ENCODE measurements at places on chromosomes 4 and X.
A peak's percentile ranks its signal among the peaks of the same experiment; 100 is the strongest.

GRCh38 chr4:138007572-138007971 lies 234.6 kb downstream of the SLC7A11 start:
- DNase-seq: no peak

DNA sequence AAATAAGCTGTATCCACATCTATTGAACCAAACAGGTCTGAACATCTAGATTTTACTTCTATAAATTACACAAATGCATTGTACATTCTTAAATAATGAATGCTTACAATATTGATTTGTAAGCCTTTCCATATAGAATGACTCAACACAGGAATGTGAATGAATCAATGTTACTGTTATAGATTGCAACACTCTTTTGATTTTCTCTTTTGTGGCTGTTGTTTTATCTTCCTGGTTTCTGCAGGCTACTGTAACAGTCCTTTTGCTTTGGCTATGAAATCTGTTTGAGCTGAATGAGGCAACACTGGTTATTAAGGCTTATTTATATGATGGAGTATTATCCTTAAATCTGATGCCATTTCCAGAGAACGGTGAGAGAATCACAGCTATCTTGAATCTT lies 49.5 kb downstream of the GPR50 start:
- no peak for DNase-seq

DNA sequence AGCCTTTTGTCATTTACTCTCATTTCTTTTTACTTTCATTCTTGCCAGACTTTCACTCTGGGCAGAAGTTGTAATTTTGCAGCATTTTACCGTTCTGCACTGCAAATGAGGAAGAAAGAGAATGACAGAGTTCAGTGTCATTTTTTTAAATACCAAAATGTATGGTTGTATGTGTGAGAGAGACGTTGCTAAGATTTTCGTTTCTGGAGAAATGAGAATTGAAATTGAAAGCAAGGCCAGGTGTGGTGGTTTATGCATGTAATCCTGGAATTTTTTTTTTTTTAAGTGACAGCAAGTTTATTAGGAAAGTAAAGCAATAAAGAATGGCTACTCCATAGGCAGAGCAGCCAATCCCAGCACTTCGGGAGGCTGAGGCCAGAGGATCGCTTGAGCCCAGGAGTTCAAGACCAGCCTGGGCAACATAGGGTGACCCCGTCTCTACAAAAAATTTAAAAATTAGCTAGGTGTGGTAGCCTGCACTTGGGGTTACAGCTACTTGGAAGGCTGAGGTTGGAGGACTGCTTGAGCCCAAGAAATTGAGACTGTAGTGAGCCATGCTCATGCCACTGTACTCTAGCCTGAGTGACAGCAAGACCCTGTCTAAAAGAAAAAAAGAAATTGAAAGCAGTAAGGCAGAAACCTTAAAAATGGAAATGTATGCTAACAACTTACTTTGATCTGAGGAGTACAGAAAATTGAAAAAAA lies 12.9 kb downstream of the DCK start:
- peak; percentile 31 for DNase-seq

DNA sequence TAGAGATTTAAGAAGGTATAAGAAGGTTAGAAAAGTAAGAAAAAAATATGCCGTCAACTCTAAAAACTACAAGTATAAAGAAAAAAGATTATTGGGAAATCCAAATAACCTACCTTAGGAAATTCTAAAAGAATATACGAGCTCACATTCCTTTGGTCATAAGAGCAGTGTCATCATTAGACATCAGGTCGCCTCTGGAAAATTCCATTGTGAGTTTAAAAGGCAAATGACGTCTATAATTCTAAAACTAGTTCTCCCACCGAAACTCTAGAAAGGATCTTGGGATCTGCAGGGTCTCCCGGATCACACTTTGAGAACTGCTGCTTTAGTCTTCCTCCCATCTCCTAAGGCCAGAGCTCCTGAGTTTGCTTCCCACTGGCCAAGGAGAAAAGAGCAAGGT lies 518 bp upstream of the SAT1 start:
- DNase-seq: no peak

- no peak for DNase-seq
Observed at GRCh38 chrX:19799319-19800182, 87.8 kb downstream of the SH3KBP1 start.

GRCh38 chr4:111512081-111512783 lies 633.0 kb upstream of the FAM241A start:
- no peak for DNase-seq

- no peak for DNase-seq
Observed at GRCh38 chr4:3408793-3409330, 32.9 kb upstream of the HGFAC start.

DNA sequence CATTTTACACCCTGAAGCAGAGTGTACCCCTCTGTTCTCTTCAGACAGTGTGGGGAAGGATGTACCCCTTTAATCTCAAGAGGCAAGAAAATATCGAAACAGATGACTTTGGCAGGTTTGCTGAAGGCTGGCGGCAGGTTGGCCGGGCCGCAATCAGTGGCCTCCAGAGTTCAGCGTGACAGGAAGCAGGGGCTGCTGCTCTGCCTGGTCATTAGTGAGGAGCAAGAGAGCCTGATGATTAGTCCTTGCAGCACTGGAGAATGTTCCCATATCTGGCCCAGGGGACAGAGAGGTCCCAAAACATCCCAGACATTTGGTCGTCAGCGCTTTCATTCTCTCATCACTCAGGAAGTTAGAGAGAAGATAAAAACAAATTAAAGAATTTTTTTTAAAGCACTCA lies 352.8 kb downstream of the SPRY1 start:
- no peak for DNase-seq

Data from germinal center (tissue), 1 donor.